Uterine smooth muscle cell (primary cell): ENCODE measurements at places on chromosomes 2 and 18. TPM values are rescaled to one million over a fixed set of nuclear protein-coding genes. Genes with fewer than 3 reads are reported as not detected.

Gene UGT1A10
- 0.11 TPM in 1 of 2 replicates, not detected in the other for total RNA-seq

Gene CD207
- total RNA-seq: not detected in 2 replicates

Gene GNLY
- total RNA-seq: under 0.01 TPM in 1 of 2 replicates, not detected in the other

Gene MYL1
- not detected in 2 replicates for total RNA-seq

Gene CCBE1
- 13.8 and 21.2 TPM in 2 replicates for total RNA-seq

Gene PDE1A
- total RNA-seq: 11.5 and 20.0 TPM in 2 replicates

Gene SCN3A
- total RNA-seq: 0.12 and 0.66 TPM in 2 replicates

Gene PLB1
- total RNA-seq: 1.9 and 3.1 TPM in 2 replicates

Gene HOXD13
- 7.5 and 7.7 TPM in 2 replicates for total RNA-seq

Gene DPY30
- 54.9 and 79.8 TPM in 2 replicates for total RNA-seq

Gene SNED1
- total RNA-seq: 4.5 and 7.5 TPM in 2 replicates

Gene POMC
- 1.1 and 1.7 TPM in 2 replicates for total RNA-seq

Gene ALLC
- total RNA-seq: 0.25 TPM in 1 of 2 replicates, not detected in the other

Gene FBLN7
- total RNA-seq: 1.1 and 2.4 TPM in 2 replicates

Gene MROH2A
- total RNA-seq: not detected in 2 replicates

Gene DIPK1C
- total RNA-seq: not detected in 2 replicates

Gene DPP10
- total RNA-seq: not detected in 2 replicates

Gene SKOR2
- not detected in 2 replicates for total RNA-seq

Gene CYP27C1
- total RNA-seq: not detected in 2 replicates

Gene HOXD12
- total RNA-seq: 0.33 and 0.37 TPM in 2 replicates

Gene XDH
- under 0.01 and 1.2 TPM in 2 replicates for total RNA-seq

Gene NCKAP1
- 206 and 221 TPM in 2 replicates for total RNA-seq

Gene CROCC2
- total RNA-seq: under 0.01 TPM in 1 of 2 replicates, not detected in the other

Gene PLCD4
- total RNA-seq: 2.1 and 2.6 TPM in 2 replicates
